Esophagus squamous epithelium (tissue), 5 donors: ENCODE measurements at places on chromosomes 13 and 19.

DNA sequence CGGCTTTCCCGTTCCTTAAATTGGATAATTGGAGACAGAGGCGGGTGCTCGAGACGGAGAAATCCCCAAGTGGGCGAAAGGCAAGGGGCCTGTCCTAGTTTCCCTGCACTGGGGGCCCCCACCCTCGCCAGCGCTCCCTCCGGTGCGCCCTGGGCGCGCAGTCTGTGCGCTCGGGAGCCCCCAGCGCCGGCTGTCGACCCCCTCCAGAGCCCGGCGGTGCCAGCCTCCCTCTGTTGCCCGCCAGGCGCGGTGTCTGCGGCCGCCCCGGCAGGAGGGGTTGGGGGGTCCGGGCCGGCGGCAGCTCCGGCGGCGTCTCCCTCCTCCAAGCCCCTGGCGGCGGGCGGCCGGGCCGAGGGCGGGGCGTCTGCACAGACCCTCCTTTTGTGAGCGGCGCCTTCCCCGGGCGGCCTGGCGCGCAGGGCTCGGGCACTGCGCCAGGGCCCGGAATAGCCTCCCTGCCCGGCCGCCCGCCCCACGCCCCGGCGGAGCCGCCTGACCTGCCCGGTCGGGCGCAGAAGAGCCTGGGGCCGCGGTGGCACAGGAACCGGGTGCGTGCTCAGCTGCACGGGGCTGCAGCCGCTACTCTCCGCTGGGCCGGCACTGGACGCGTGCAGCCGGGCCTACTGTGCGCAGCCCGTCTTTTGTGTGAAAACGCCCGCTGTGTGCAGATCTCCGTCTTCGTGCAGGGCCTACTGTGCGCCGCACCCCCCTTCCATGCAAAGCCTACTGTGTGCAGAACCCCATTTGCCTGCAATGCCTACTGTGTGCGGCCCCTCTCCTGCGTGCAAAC lies 13.2 kb downstream of the GADD45B start:
- no peaks in the 10 kb centered on the region for H3K27me3 ChIP-seq
- DNase-seq, result no peak
- no peaks in the 10 kb centered on the region for H3K36me3 ChIP-seq
- H3K4me3 ChIP-seq, result peak overlapping the region; percentile 53

GRCh38 chr19:661427-662196 lies 1.4 kb downstream of the RNF126 start:
- peaks cover 52% of the 10 kb centered on the region for H3K4me1 ChIP-seq
- H3K27ac ChIP-seq, result peak overlapping the region; percentile 98
- H3K4me3 ChIP-seq, result peak overlapping the region; percentile 99
- no peaks in the 10 kb centered on the region for H3K36me3 ChIP-seq

GRCh38 chr19:13189600-13189999 lies 39.4 kb downstream of the IER2 start:
- H3K27me3 ChIP-seq, result no peaks in the 10 kb centered on the region
- H3K36me3 ChIP-seq, result no peaks in the 10 kb centered on the region
- DNase-seq, result no peak

- H3K4me3 ChIP-seq, result no peak overlapping the region
- no peaks in the 10 kb centered on the region for H3K27me3 ChIP-seq
- DNase-seq, result no peak
- peaks cover 3% of the 10 kb centered on the region for H3K4me1 ChIP-seq
- no peak overlapping the region for H3K27ac ChIP-seq
- H3K36me3 ChIP-seq, result no peaks in the 10 kb centered on the region
Observed at GRCh38 chr13:80235166-80235966, 105.6 kb downstream of the SPRY2 start.

GRCh38 chr13:109644069-109644750 lies 142.2 kb downstream of the IRS2 start:
- DNase-seq, result no peak
- H3K27ac ChIP-seq, result no peak overlapping the region

DNA sequence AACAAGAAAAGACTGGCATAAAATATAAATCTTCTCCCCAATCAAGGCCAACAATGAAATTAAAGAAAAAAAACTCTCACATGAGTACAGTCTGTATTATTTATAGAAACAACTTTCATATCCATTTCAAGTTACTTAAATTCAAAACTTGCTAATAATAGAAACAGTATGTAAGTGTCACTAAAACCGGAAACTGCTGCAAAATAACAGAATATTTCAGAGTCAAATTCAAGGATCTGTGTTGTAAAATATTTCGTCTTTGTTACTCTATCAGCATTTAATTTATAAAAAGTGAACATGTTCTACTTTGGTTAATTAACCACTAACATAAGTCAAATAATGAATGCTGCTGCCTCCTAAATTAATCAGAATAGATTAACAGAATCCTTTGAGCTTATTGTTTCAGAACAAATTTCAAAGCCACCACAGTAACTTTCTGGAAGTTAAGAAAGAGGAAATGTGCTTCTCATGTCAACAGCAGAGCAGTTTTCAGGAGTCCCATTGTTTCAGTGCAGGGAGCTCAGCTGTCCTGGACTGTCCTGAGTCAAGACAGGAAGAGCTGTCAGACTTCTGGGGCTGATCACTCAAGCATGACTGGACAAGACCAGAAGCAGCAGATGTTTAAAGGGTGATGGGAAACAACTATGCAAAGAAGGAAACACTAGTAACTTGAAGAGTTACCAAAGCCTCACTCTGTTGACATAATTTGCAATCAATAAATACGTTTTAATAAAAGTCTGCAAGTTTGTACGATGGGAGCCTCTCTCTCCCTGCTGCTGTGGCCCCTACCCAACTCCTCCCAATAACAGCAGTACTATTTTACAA lies 76.9 kb downstream of the FOXO1 start:
- peak overlapping the region; percentile 45 for H3K27ac ChIP-seq
- no peaks in the 10 kb centered on the region for H3K27me3 ChIP-seq
- peaks cover 72% of the 10 kb centered on the region for H3K4me1 ChIP-seq
- no peak overlapping the region for H3K4me3 ChIP-seq

DNA sequence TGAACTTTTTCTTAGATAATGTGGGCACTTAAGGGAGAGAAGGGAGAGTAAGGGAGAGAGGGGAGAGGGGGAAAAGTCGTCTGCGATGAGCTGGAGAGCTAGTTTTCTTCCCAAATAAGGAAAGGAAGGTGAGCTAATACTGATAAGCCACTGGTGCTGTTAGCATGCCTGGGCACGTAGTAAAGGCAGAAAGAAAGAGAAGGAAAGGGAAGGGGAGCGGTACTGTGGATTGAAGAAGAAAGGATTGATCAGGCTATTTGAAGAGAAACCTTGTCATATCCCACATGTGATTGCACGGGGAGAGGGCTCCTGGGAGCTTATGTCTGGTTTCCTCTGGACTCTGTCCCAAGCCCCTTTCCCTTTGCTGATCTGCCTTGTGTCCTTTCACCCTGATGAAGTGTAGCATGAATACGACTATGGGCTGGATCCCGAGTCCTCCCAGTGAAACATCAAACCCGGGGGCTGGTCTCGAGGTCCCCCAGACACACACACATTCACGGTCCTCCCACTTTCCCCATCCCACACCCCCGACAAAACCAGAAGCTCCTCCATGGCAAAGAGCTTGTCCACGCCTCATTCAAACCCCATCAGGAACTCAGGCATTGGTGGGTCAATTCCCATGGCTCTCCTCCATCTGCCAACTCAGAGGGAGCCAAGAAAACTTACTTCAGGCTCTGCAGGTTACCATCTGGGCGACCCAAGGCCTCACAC lies 30.6 kb downstream of the NLRP13 start:
- no peak overlapping the region for H3K27ac ChIP-seq
- no peak for DNase-seq
- H3K36me3 ChIP-seq, result no peaks in the 10 kb centered on the region
- no peaks in the 10 kb centered on the region for H3K4me1 ChIP-seq
- H3K4me3 ChIP-seq, result no peak overlapping the region
- no peaks in the 10 kb centered on the region for H3K27me3 ChIP-seq

DNA sequence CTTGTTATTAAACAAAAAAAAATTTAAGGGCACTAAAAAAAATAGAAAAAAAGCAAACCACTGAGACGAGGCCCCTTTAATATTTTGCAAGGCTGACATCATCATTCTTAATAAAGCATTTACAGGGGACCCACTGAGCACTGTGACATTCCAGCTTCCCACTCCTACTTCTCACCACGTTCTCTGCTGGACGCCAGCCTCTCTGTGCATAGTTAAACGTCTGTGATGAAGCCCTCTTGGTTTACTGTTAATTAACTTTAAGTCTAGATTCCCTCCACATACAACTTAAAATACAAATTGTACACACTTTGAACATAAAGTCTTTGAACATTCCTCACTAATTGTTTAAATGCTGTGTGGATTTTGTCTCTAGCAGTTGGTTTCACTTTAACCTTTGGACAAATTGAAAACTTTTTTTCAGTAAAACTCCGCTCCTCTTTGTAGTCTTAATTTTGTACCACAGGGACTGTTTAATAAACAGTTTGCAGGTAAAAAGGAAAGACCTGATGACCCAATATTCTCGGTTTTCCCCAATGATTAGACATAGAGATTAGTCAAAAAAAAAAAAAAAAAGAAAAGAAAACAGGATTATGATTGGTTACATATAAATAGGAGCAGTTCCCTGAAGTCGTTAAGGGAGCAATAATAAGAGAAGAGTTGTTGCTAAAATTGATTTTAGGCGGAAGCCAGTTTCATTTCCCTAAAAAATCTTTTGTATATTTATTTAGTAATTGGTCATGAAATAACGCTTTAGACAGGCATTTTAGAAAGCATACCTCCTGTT lies 219.8 kb downstream of the MZT1 start:
- H3K4me1 ChIP-seq, result no peaks in the 10 kb centered on the region
- H3K36me3 ChIP-seq, result no peaks in the 10 kb centered on the region
- no peaks in the 10 kb centered on the region for H3K27me3 ChIP-seq
- DNase-seq, result no peak

- no peaks in the 10 kb centered on the region for H3K36me3 ChIP-seq
- H3K4me3 ChIP-seq, result no peak overlapping the region
- no peaks in the 10 kb centered on the region for H3K27me3 ChIP-seq
- DNase-seq, result no peak
- H3K4me1 ChIP-seq, result no peaks in the 10 kb centered on the region
Observed at GRCh38 chr19:56705939-56706338, 34.4 kb upstream of the ZNF835 start.

- H3K27ac ChIP-seq, result no peak overlapping the region
- no peak overlapping the region for H3K4me3 ChIP-seq
- H3K4me1 ChIP-seq, result peaks cover 72% of the 10 kb centered on the region
- H3K27me3 ChIP-seq, result no peaks in the 10 kb centered on the region
- DNase-seq, result no peak
Observed at GRCh38 chr19:8455018-8455417, 10.2 kb downstream of the HNRNPM start.

- DNase-seq, result no peak
- H3K4me3 ChIP-seq, result peak overlapping the region; percentile 82
- no peaks in the 10 kb centered on the region for H3K36me3 ChIP-seq
- peak overlapping the region; percentile 94 for H3K27ac ChIP-seq
- no peaks in the 10 kb centered on the region for H3K27me3 ChIP-seq
- peaks cover 34% of the 10 kb centered on the region for H3K4me1 ChIP-seq
Observed at GRCh38 chr13:110706570-110707372, 855 bp upstream of the CARS2 start.

GRCh38 chr13:77459592-77459991 lies 75.9 kb upstream of the SCEL start:
- no peak overlapping the region for H3K27ac ChIP-seq
- no peaks in the 10 kb centered on the region for H3K36me3 ChIP-seq
- no peaks in the 10 kb centered on the region for H3K4me1 ChIP-seq
- DNase-seq, result no peak
- H3K4me3 ChIP-seq, result no peak overlapping the region

DNA sequence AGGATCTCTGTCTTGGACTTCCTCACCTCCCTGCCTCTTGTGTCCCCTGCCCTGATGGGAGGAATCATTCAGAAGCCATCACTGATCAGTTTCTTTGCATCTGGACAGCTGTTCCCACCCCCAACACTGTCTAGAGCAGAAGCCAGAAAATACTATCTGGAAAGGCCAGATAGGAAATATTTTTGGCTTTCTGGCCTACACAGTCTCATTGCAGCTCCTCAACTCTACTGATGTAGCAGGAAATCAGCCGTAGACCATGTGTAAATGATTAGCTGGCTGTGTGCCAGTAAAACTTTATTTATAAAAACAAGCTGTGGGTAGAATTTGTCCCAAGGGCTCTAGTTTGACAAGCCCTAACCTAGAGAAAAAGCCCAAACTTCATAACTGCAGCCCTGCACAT lies 5.6 kb downstream of the SIGLEC7 start:
- DNase-seq, result no peak
- no peaks in the 10 kb centered on the region for H3K36me3 ChIP-seq
- no peak overlapping the region for H3K27ac ChIP-seq
- no peak overlapping the region for H3K4me3 ChIP-seq

GRCh38 chr13:79062291-79062690 lies 343.8 kb downstream of the RBM26 start:
- no peak overlapping the region for H3K27ac ChIP-seq
- no peak for DNase-seq
- H3K4me3 ChIP-seq, result no peak overlapping the region

GRCh38 chr19:28284389-28284788 lies 928.6 kb downstream of the UQCRFS1 start:
- no peaks in the 10 kb centered on the region for H3K36me3 ChIP-seq
- no peak overlapping the region for H3K27ac ChIP-seq
- no peak for DNase-seq
- H3K4me3 ChIP-seq, result no peak overlapping the region
- peaks cover 4% of the 10 kb centered on the region for H3K4me1 ChIP-seq

- no peak overlapping the region for H3K4me3 ChIP-seq
- H3K27ac ChIP-seq, result no peak overlapping the region
- no peaks in the 10 kb centered on the region for H3K36me3 ChIP-seq
- H3K27me3 ChIP-seq, result no peaks in the 10 kb centered on the region
Observed at GRCh38 chr19:49333811-49334288, 1.4 kb upstream of the CD37 start.

- H3K27me3 ChIP-seq, result no peaks in the 10 kb centered on the region
- H3K4me1 ChIP-seq, result peaks cover 27% of the 10 kb centered on the region
- H3K27ac ChIP-seq, result no peak overlapping the region
- DNase-seq, result no peak
- no peak overlapping the region for H3K4me3 ChIP-seq
Observed at GRCh38 chr13:46687810-46688209, 109.2 kb downstream of the ESD start.

- DNase-seq, result no peak
- H3K4me3 ChIP-seq, result no peak overlapping the region
- H3K27ac ChIP-seq, result no peak overlapping the region
Observed at GRCh38 chr13:54965881-54966280, 1937.3 kb downstream of the OLFM4 start.

DNA sequence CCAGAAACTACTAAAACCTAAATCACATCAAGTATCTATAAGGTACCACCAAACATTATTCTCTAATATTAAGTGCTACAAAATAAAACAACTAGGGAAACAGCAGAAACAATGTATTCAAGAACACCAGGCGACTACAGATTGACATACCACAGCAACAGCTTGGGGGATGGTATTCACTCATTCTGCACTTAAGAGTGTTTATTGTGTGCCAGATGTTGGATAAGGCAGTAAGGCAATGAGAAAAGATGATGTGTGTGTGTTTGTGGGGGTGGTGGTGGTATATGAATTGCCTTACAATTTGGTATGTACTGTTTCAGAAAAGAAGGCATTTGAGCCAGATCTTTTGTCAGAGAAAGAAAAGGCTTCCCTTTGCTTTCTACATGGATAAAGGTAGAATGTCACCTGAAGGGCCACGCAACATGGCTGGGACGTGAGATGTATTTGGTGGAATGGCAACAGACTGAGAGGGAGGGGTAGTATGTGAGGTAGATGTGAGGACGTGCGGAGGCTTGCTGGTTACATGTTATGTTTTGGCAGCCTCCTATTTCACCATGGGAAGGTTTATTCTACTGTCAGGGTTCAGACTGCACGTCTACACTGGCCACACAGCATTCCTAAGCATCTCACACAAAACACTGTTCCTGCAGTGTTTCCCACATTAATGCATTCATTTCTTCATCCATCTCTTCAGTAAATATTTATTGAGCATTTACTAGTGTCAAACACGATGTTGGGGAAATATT lies 300.7 kb downstream of the KLF12 start:
- H3K27me3 ChIP-seq, result no peaks in the 10 kb centered on the region
- no peaks in the 10 kb centered on the region for H3K36me3 ChIP-seq
- DNase-seq, result no peak
- H3K4me1 ChIP-seq, result no peaks in the 10 kb centered on the region
- H3K4me3 ChIP-seq, result no peak overlapping the region
- H3K27ac ChIP-seq, result no peak overlapping the region
